AG04449 (cell line): ENCODE measurements at places on chromosomes 13 and 19.

GRCh38 chr13:80584785-80585184, 243.9 kb upstream of the SPRY2 start:
- DNase-seq: no peak

DNA sequence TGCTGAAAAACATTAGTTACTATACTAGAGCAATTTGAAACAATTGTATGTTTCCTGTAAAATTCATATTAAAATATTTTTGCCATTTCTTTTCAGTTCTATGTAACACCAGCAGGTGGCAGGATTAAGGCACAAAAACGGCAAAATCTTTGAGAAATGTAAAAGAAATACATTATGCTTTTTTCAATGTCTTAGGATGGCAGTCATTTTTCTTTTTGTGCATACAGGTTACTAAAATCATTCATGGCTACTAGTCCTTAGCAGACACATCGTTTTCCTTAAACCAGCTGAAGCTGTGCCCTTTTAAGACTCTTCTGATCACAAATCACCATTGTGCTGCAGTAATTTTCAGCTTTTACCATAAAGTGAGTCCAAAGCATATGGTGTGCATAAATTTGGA, 800.7 kb upstream of the SLITRK5 start:
- DNase-seq: no peak

- DNase-seq: no peak
Observed at GRCh38 chr19:18507727-18508440, 14.0 kb downstream of the ELL start.

DNA sequence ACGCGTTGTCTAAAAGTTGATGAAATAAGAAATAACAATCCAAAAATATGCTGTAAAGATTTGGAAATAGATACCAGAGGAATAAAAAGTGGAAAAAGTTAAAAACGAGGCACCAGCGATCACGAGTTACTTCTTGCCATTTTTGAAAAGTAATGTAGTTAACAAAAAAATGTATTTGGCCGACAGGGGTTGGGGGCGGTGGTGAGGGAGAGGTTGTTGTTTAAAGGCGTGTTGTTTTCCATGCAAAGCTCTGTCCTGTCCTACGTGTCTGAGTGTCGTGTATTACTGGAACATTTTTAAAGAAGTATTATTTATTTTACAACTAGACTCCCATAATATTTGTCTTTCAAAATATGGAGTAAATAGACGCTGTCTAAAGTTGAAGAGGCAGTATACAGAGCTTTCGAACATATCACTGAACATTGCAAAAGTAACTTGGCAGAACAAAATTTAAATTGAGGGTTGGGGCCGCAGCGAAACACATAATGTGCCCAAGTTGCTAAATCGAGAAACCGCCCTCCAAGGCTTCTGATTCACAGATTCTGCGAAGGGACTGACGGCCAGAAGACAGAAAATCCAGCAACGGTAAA, 823 bp downstream of the FBXO17 start:
- DNase-seq: no peak

DNA sequence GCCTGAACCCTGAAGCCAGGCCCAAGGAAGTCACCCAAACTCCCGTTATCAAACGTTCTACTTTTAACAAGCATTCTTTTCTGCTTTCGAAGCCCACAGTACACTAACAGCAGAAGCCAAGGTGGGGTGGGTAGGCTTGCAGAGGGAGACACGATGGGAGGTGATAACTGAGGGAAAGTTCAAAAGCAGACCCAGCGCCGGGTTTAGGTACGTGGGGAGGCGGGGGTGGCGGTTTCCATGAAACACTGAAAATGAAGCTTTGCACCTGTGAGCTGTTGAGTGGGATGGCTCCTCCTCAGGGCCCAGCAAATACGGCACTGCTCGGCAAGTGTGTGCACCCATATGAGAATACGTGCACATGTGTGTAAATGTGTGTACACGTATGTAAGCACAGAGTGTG, 49.8 kb downstream of the KLF2 start:
- no peak for DNase-seq

GRCh38 chr13:23794267-23795161, 94.7 kb downstream of the MIPEP start:
- DNase-seq: no peak

DNA sequence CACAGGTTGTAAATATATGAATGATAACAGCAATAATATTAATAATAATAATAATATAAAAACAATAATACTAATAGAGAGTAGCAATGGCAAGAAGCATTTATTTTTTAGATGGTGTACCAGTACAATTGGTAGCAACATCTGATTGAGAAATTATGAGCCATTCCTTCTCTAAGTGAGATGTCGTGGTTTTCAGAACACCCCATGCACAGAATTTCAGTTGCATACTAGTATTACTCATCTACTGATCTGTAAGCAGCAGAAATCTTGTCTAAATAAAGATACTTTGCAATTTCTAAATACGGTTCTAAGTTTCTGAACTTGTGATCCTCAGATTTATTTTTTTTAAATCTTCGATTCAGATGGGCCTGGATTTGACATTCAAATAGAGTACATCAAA, 788.0 kb upstream of the ATXN8OS start:
- no peak for DNase-seq

DNA sequence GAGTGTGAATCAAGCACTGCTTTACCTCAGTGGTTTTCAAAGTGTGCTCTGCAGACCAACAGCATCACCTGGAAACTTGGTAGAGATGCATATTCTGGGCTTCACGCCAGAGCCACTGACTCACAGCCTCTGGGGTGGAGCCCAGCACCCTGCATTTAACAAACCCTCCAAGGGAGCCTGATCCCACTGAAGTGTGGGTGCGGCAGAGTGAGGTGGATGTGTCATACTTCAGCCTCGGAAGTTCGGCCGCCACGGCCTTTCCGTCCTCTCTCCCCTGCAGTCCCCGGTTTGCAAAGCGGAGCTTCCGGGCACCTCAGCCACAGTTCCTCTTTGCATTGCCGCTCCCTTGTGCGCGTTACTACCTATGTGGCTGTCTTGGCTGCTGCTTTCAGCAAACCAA, 33.3 kb upstream of the MICU2 start:
- DNase-seq: no peak

GRCh38 chr19:46878613-46879375, 18.0 kb downstream of the ARHGAP35 start:
- no peak for DNase-seq

GRCh38 chr13:46739447-46740098, 57.4 kb downstream of the ESD start:
- no peak for DNase-seq

DNA sequence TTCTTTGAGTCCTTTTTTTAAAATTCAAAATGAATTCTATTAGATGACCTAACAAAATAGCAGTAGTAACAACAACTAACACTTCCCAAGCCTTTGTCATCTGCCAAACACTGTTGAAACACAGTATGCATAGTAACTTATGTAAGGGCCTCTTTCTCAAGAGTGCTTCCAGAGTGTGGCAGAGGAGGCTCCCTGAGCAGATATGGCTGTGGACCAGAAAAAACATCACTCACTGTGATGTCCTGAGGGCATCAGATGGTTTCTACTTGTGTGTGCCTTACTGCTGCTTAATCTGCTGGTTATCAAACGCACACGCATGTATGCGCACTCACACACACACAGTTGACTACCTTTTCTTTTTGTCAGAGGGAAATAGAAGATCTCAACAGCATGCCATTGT, 110.8 kb downstream of the DLEU7 start:
- peak; percentile 52 for DNase-seq
